ENCODE measurements at places on chromosomes 16 and 17.

GRCh38 chr16:74192281-74192797 lies 104.3 kb upstream of the PSMD7 start:
- DNase-seq, result no peak

GRCh38 chr16:87199379-87199778 lies 117.8 kb downstream of the C16orf95 start:
- no peak for DNase-seq

DNA sequence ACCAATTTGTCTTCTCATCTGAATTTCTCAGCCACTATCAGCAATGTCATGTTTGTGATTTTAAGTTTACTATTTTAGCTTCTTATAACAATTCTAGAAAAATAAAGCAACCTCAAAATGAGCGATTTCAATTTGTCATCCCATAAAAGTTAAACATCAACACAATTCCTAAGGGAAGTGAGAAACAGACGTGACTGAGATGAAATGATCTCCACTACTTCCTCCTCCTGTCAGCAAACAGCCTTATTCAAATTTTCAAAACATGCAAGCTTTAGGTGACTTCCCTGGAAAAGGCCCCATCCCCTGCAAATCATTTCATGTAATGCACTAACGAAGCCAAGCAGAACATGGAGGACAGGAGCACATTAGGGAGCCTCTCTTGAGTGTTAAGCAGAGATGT lies 64.9 kb downstream of the ZNF652 start:
- DNase-seq, result no peak

DNA sequence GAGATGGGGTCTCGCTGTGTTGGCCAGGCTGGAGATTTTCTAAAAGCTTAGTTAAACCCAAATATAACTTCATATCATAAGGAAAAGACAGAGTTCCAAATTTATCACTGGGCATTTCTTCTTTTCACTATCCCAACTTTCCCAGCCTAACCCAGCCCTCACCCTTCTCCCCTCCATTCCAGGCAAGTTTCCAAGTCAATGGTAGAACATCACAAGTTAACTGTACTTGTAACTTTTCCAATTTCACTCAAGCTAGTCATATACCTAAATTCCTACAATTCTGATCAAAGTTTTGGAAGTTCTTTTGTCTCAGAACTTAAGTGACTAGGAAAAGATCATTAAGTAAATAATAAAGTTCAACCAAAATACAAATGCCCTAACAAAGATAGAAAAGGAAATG lies 61.2 kb downstream of the USP32 start:
- DNase-seq, result no peak

DNA sequence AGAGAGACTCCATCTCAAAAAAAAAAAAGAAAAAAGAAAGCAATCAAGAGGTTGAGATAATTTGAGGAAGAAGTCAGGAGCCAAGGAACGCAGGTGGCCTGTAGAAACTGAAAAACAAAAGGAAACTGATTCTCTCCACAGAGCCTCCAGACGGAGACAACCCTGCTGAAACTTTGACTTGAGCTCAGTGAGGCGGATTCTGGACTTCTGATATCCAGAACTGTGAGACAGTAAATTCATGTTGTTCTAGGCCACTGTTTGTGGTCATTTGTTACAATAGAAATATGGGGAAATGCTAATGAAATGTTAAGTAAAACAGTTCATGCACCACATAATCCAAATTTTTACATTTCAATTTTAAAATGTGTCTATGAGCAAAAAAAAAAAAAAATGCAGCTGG lies 5.2 kb downstream of the MBTPS1 start:
- DNase-seq, result no peak

GRCh38 chr17:77107506-77108433 lies 33.0 kb upstream of the SEC14L1 start:
- DNase-seq, result no peak

DNA sequence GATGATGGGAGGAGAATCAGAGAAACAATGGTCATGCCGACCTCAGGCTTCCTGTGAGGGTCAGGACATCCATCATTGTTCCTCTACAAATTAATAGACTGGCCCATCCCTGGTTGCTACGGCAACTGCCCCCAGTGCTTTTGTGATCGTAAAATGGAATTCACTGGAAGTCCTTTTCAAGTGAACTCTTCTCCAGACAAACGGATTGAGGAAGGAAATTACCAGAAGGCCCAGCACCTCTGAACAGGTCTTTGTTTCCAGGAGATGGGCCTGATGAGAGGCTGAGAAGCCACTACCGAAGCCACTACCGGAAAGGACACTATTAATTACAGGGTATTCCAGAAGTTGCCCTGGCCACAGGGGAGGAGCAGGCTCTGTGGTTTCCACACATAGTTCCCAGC lies 126.0 kb downstream of the MGAT5B start:
- no peak for DNase-seq

DNA sequence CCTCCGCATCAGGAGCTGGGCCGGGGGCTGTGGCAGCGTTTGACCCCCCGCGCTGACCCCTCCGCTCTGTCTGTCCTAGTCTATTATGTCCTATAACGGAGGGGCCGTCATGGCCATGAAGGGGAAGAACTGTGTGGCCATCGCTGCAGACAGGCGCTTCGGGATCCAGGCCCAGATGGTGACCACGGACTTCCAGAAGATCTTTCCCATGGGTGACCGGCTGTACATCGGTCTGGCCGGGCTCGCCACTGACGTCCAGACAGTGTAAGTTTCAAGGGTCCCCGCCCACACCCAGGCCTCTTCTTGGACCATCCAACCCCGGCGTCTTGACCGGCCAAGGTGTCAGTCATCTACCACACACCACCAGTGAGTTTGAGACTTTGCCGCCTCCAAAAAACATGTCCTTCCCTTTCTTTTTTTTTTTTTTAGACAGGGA lies 548 bp downstream of the PSMB3 start:
- DNase-seq, result no peak

- DNase-seq, result no peak
These were observed 209.6 kb upstream of the NLRP1 start for GRCh38 chr17:5793899-5794298.

GRCh38 chr17:37493249-37494027 lies 3.7 kb downstream of the DUSP14 start:
- DNase-seq, result no peak

- no peak for DNase-seq
These were observed 49.9 kb downstream of the MAP1LC3B start for GRCh38 chr16:87441886-87442580.

DNA sequence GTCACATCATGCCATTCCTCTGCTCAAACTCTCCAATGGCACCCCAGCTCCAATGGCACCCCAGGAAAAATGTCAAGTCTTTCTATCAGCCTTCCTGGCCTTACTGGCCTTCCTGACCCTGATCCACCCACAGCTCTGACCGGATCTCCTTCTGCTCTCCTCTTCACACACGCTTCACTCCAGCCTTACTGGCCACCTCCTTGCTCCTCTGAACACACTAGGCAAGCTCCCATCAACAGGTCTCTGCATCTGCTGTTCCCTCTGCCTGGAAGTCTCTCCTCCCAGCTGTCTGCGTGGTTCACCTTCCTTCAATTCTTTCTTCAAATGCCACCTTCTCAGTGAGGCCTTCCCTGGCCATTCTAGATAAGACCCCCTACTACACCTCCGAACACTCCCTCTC lies 43.4 kb downstream of the MYO1D start:
- DNase-seq, result no peak

DNA sequence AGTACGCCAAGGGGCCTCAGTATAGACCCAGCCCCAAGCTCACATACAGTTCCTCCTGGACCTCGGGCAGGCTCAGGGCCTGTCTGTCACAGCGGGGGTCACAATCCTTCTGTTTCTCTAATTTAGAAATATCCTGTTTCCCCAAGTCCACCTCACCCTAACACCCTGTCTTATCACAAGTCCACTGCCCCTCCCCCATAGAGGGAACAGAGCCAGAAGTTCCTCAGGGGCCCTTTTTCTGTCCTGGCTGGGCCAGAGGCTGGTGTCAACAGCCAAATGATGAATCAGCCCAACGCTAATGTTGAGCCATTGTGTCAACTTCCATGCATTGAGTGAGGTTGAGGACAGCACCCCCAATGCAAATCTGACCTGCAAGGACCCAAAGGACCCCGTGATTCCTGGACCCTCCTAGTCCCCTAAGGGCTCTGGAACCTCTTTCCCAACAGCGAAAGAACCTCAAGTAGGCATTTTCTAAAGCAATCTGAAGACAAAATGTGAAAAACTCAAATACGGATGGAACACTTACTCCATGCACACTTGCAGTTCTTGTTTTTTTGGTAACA lies 58.6 kb downstream of the PECAM1 start:
- DNase-seq, result no peak

DNA sequence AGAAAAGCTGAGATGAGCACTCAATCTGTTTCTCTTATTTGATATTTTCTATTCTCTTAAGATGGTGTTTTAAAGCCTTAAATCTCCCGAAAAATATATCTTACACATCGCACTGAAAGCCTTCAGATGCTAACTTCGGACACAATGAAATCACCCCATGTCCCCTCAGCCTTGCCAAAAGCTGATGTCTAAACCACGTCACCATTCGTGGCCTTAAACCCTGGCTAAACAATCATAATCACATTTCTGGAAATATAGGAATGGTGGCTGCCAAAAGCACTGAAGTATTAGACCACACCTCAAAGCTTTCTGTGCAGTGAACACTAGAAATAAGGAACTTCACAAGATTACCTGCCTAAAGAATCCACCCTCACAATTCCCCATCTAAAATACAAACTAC lies 402.7 kb downstream of the SOX9 start:
- no peak for DNase-seq

DNA sequence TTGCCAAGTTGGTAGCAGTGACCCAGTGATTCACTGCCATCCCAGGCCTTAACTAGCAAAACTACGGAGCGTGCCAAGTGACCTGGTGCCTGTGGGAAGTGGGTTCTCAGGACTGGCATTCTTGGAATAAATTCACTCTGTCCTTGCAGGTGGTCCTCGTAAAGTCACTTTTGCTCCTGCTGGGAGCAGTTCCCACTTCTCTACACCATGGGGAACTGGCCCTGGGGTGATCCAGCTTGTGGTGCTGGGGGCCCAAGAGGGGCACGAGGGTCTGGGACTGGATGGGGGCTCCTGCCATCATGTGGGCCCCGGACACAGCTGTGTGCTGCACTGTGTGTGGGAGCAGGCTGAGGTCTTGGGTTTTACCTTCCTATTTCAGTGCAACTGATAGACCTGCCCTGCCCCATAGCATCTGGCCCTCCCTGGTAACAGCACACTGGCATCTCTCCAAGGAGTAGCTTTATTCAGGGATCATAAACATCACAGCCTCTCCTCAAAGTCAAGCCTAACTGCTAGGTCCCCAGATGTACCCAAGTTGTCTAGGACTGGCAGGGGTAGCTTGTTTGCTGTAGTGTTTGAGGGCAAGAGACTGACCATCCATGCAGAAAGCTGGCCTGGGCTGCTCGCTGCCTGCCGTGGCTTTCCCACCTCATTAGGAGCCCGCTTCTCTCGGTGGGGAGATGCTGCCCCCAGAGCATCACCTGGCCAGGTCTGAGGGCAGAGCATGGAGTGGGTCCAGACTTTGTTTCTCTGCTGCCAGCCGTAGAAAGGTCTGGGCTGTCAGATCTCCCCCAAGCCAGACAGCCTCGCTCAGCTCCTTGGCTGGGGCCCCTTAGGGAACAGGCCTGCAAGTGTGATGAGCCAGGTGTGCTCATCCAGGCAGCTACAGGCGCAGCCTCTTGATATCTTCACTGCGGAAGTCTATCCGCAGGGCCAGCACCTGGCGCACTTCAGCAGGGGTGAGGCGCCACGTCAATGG lies 26.0 kb downstream of the FCSK start:
- DNase-seq, result no peak

- no peak for DNase-seq
These were observed 90.6 kb downstream of the AMFR start for GRCh38 chr16:56334761-56335160.

DNA sequence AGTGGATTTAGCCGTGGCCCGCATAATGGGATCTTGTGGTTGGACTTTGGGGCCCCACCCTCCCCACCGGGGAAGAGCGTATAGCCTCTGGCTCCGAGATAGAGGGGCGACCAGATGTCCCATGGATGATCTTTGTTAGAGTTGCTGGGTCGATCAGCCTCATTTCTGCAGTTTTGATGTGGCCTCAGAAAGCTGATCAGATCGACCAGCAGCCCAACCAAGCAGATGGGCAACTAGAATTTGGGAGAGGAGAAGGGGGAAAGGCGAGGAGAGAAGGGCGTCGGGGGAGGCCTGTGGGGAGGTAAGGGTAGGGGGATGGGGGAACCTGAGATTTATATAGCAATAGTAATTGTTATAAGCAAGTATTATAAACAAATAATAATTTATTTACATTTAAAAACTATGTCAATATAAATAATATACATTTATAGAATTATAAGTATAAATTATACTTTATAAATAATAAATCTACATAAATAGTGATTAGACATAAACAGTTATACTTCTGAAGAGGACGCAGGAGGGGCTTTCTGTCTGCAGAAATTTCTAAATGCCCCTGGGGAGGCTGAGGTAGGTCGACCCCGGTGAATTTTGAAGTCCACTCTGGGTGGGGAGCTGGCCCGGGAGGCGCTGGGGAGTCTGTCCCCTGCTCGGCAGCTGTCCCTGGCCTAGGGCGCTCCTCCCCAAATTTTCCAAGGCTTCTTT lies 136.3 kb downstream of the KCNJ12 start:
- peak; percentile 62 for DNase-seq

- no peak for DNase-seq
These were observed 12.9 kb downstream of the STH start for GRCh38 chr17:46011711-46012505.

- DNase-seq, result no peak
These were observed 7.1 kb downstream of the MIEN1 start for GRCh38 chr17:39722965-39723848.

DNA sequence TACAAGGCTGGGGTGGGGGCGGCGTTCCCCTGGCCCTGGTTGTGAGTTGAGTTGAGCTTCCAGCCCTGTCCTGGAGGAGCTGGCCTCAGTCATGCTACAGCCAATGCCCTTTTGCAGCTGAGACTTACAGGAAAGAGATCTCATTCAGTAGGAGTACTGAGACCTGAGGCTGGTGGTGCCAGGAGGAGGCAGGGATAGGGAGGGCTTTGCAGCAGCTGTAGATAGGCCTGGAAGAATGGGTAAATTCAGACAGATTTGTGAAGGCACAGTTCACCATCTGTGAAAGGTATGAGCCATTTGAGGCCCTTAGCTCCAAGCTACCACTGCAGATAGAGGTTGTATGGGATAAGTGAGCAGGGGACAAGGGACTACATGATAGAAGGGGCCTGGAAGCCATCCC lies 5.6 kb downstream of the STX4 start:
- DNase-seq, result no peak

GRCh38 chr16:69611103-69611640 lies 45.4 kb downstream of the NFAT5 start:
- DNase-seq, result no peak

All from type B pancreatic cell (in vitro differentiated cells).